ENCODE measurements at places on chromosomes 12 and 14.
A peak's percentile ranks its signal among the peaks of the same experiment; 100 is the strongest.

- no peak for DNase-seq
Measured at GRCh38 chr12:84807249-84807648, 105.3 kb downstream of the SLC6A15 start.

DNA sequence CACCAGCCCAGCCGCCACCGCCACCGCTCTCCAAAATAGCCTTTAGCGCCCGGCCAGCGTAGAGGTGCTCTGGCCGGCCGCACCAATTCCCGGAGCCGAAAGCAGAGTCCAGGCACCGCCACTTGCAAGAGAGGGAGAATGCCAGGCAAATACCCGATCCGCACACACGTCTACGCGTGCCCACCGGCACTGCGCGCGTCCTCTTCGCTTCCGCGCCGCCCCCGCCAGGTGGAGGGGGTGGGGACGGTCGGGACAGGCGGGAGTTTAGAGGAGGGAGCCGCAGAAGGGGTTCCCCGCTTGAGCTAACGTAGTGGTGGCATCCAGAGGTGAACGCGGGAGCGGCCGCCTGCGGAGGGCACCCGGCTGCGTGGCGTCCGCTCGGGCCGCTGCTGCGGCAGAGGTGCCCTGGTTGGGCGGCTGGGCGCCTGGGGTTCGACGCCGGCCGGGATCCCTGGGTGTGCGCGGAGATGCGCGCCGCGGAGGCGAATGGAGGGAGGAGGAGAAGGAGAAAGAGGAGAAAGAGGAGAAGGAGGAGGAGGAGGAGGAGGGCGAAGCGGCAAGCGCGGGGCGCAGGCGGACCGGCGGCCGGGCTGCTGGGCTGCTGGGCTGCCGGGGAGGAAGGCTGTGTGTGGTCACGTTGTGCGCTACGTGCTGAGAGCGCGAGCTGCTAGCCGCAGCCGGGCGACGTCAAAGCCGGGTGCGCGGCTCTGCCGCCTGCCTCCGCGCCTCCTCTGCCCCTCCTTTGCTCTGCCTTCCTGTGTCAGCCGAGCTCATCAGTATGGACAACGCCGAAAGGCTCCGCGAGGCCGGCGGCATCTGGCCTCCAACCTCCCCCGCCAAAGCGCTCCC lies at the start of gene MDGA2:
Gene MDGA2 (minus strand): TSS at position 140 of the 849 bp plus-strand sequence.
- DNase-seq: no peak

GRCh38 chr14:34368115-34368970 lies 93.7 kb downstream of the SPTSSA start:
- no peak for DNase-seq

DNA sequence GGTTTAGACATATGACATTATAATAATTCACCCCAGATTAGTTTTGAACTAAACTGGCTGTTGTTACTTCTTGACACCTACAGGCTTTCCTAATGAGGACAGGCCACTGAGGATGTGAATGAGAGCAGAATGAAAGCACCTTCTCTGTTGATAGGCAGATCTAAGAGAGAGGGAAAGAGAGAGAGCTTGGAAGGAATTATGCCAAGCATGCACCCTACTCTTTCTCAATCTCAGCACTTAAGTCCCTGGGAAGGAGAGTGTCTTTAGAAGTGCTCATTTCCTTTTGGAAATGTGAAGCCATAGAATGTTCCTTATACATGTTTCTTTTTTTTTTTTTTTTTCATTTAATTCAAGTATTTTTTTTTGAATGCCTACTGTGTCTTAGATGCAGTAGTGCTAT lies 49.0 kb downstream of the TBC1D15 start:
- no peak for DNase-seq

- no peak for DNase-seq
Measured at GRCh38 chr12:47864646-47865235, 40.1 kb downstream of the VDR start.

- no peak for DNase-seq
Measured at GRCh38 chr14:71591929-71592328, 340.3 kb upstream of the RGS6 start.

- no peak for DNase-seq
Measured at GRCh38 chr12:50786498-50787231, 22.8 kb downstream of the ATF1 start.

DNA sequence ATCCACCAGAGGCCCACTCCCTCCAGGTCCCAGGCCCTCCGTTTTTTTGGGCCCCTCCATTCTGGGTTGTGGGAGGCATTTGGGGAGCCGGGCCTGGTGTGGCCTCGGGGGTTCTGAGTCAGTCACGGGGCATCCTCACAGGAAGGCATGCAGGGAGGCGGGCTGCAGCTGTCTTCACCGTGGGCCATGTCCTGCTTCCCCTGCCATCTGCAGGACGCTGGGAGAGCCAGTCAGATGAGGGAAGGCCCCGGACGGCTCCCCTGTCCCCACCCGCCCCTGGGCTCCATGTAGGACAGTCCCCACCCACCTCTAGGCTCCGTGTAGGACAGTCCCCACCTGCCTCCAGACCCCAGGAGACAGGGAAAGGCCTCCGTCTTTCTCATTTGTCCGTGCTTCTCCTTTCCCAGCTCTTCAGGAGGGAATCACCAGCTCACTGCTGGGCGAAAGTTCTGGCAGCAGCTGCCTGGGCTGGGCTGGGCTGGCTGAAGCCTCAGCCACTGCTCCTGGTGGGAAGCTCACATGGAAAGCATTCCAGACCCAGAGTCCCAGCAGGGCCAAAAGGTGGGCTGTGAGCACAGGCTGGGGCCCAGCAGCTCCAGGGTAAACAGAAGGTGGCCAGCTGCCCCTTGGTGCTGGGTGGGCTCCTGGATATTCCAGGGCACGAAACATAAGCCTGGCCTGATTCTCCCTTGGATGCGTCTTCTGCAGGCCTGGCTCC lies 217.8 kb downstream of the KIF26A start:
- no peak for DNase-seq

DNA sequence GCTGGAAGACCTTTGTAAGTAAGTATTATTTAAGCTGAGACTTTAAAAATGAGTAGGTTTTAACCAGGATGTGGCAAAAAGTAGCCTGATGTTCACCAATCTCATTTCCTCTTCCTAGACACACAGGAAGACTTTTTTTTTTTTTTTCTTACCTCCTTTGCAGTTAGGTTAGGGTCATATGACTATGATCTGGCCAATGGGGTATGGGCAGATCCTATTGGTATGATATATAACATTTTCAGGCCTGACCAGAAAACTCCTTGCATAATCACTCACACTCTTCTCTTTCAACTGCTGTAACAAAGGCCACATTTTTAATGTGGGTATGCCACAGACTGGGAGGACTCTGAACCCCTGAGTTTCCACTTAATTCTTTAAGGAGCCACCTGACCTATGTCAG lies 2.7 kb upstream of the RPS6KA5 start:
- no peak for DNase-seq

- DNase-seq: no peak
Measured at GRCh38 chr12:22626406-22626805, 1.4 kb downstream of the ETNK1 start.

GRCh38 chr14:69684461-69685217 lies 73.2 kb downstream of the SUSD6 start:
- DNase-seq: no peak

- DNase-seq: no peak
Measured at GRCh38 chr12:124776125-124776513, 87.5 kb downstream of the SCARB1 start.

DNA sequence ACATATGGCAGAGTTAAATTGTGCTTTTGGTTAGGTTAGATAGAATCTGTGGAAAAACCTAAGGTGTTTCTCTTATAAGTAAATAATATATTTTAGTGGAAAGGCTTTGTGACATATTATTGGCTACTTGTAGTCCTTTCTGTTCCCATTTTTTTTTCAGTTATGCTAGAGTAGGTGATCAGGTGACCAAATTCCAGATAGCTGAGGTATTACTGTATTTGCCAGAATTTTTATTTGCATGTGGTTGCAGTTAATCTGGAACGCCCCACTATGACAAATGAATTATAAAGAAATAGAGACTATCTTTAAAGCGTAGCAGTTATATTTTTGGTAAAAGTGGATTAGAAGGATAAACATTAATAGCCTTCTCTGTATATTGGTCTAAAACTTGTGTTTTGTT lies 52.0 kb downstream of the ARHGAP5 start:
- DNase-seq: no peak

GRCh38 chr12:53806721-53807120 lies 54.9 kb upstream of the CISTR start:
- DNase-seq: no peak

GRCh38 chr12:70744178-70744577 lies 106.9 kb upstream of the PTPRB start:
- DNase-seq: no peak

- no peak for DNase-seq
Measured at GRCh38 chr12:58405363-58405762, 464.0 kb downstream of the ATP23 start.

DNA sequence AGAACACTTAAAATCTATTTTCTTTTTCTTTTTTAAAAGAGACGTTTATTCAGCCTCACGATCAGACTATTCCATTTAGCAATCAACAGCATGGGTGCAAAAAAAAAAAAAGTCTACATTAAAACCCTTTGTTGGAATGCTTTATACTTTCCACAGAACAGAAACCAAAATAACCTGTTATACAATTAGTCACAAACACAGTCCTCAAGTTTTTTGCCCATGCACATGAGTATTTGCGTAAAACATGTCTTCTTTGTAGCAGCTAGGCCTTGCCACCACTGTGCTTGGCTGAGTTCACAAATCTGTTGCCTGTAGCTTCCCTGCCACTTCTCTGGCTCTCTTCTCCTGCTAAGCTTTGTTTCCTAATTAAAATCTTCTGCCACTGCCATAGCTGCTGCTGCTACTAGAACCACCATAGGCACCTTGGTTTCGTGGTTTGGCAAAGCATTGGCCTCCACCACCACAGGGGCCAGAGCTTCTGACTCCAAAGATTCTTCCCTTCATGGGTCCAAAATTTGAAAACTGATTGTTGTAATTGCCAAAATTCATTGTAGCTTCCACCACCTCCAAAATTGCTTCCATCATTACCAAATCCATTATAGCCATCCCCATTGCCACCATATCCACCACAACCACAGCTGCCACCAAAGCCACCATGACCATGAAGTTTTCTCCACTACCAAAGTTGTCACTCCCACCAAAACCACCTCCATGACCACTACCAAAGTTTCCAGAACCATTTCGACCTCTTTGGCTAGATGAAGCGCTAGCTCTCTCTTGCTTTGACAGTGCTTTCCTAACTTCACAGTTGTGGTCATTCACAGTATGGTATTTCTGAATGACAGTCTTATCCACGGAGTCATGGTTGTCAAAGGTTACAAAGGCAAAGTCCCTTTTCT lies 38.1 kb downstream of the KLRG1 start:
- DNase-seq: no peak

DNA sequence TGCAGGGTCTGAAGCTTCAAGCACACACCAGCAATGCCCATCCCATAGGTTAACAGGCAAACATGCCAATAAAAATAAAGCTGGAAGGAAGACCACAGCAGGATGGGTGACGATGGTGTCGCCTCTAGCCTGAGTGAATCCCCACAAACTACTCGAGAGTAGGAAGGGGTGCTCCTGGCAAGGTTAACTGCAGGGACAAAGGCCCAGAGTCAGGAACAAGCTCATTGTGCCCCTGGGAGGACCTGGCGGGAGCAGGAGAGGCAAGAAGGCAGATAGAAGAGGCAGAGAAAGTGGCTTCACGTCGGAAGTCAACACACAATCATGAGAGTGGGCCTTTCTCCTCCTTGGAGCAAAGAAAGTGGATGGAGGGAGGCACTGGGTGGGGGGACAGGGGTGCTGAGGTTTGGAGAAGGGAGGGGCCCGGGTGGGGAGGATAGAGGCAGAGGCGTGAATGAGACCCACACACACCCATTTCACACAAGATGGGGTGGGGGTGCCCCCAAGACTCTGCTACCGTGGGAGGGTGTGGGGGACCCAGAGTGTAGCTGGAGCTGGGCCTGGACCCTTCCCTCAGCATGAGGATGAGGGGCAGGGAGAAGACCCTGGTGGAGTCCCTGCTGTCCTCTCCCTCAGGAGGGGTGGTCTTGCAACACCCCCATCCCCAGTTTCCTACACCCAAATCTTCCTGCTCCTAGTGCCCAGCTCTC lies 43.1 kb downstream of the DIO3 start:
- no peak for DNase-seq

DNA sequence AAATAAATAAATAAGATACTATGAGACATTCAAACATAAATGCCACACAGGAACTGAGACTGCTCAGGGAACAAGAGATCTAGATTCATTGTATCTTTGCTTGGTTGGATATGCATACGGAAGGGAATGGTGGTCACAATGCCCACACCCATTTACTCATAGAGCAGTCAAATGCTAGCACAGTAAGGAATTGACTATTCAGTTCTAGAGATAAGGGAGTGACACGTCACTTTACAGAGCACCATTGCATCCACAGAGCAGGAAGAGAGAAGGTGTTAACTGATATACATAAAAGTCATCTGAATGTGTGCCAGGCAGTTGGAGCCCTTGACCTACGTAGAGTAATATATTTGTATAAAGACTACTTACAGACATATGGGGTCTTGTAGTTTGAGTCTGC lies 530.0 kb upstream of the NOVA1 start:
- no peak for DNase-seq

- peak; percentile 53 for DNase-seq
Measured at GRCh38 chr14:56342494-56342942, 224.3 kb downstream of the PELI2 start.

DNA sequence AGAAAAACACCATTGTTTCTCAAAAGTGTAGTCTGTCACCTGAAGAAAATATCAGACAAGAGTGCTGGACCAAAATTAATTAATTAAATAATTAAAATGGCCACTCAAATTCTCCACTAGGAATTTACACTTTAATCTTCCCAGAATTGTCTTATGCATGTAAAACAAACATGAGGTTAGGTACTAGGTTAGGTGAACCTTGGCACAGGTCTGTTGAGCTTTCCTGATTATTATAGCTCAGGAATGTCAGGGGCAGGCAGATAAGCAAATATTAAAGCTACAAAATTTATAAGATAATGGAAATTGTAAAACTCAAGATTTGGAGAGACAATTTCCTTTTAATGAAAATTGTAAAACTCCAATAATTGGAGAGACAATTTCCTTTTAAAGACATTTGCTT lies 253.2 kb downstream of the BMP4 start:
- DNase-seq: no peak

DNA sequence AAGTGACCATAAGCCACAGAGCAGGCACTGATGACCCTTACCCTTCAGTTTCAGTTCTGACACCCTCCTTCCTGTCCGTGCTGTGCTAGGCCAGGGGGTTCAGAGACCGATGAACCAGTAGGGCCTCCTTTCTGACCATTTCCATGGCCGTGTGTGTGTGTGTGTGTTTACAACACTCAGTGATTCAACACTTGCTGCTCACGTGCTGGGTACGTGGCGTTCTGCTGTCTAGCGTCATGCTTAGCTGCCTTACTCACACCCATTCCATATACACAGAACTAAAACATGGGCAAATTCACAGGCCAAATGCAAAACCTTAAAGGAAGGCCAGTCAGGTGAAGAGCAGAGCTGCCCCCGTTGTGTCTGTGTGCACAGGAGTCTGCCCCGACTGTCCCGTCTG lies 67.5 kb downstream of the DNAH10 start:
- DNase-seq: no peak

- DNase-seq: no peak
Measured at GRCh38 chr12:70637303-70638085, at the start of gene PTPRB. PTPRB (minus strand) TSS chr12:70637429; CDS start chr12:70637395, 34 bp downstream.
